ENCODE measurements at places on chromosomes 11 and 22.

DNA sequence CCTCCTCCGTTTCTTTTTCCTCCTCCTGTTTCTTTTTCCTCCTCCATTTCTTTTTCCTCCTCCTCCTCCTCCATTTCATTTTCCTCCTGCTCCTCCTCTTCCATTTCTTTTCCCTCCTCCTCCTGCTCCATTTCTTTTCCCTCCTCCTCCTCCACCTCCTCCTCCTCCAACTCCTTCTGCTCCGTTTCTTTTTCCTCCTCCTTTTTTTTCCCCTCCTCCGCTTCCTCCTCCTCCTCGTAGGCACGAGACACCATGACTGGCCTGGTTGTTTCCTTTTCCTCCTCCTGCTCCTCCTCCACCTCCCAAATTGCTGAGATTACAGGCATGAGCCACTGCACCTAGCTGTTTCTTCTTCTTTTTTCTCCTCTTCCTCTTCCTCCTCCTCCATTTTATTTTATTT, 25.6 kb upstream of the DRICH1 start:
- DNase-seq: no peak

DNA sequence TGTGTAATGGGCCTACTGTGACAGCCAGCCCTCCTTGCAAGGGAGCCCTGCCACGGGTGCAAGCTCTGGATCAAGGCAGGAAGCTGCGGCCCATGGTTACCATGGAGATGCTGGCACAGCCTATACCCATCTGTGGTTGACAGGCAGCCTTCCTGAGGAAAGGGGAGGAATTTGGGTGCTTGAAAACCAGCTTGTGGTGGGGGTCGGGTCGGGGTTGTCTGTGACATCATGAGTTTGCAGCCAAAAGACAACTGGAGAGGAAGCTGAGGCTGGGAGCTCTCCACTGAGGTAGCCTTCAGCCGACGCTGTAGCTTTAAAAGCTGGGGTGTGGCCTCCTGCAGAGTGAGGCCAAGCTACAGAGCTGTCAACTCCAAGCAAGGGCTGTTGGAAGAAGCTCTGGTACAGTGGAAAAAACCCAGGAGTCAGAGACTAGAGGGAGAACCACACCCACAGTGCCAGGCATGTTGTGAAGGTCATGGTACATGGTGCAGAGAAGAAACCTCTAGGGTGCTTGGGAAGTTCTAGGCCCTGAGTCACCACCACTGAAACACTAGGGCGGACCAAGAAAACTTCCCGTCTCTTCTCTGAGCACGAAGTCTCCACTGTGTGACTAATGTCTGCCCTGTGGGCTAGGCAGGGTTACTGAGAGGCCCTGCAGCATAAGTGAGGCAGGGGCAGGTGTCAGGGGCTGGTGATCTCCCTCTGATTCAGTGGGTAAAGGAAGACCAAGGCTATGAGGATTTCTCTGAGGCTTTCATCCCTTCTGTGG, 10.8 kb upstream of the LDHA start:
- DNase-seq: no peak

GRCh38 chr22:40627612-40628011, 8.9 kb downstream of the MRTFA start:
- DNase-seq: no peak

- DNase-seq: no peak
Observed at GRCh38 chr11:76605338-76606074, 65.0 kb downstream of the LRRC32 start.

DNA sequence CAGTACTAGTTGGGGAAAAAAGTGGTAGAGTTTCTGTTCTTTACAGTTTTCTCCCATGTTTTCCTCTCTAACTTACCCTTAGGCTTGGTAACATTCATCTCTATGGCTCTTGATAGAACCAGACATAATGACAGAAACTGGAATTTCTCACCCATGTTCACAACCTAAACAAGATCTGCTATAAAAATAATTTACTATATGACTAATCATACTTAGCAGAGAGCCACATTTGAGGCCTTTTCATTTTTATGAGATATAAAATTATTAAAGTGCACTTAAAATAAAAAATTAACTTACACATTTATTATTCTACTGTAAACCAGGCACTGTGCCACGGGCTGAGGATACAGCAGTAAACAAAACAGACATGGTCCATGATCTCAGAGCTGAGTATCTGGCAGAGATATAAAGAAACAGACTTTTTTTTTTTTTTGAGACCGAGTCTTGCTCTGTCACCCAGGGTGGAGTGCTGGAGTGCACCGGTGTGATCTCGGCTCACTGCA, 98.1 kb downstream of the GAB2 start:
- no peak for DNase-seq

- no peak for DNase-seq
Observed at GRCh38 chr11:120308081-120308480, 17.0 kb upstream of the TLCD5 start.

GRCh38 chr11:116716621-116717020, 56.2 kb downstream of the BUD13 start:
- DNase-seq: no peak

- no peak for DNase-seq
Observed at GRCh38 chr22:21861264-21861848, 6.1 kb downstream of the MAPK1 start.

- DNase-seq: peak; percentile 78
Observed at GRCh38 chr11:77819921-77820564, 479 bp downstream of the RSF1 start.

DNA sequence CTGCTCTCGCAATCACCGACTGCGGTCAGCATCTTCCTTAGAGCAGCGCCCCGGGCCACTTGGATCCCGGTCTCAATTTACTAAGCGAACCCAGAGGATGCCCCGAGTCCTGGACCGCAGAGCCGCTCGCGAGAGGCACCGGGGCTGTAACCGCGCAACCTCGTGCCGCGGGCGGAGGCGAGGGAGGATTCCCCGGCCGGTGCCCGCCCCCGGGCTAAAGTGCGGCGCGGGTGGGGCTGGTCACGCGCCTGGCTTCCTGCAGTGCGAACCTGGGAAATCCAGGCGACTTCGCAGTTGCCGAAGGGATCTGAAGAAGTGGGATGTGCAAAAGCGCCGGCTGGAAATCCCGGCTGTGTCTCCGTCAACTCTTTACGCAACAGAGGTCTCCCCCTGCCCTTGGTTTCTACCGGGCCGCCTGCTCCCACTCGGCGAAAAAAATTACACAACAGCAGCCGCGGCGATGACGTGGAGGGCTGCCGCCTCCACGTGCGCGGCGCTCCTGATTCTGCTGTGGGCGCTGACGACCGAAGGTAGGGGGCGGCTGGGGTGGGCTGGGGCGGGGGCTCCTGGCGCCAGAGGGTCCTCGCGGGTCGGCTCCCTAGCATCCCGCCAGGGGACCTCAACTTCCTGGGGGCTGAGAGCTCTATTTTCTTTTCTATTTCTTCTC, at the start of gene NCR3LG1:
Gene NCR3LG1, plus strand, starts transcription at position 291 of the 667 bp plus-strand sequence. Its CDS starts 170 bp downstream, at position 461.
- peak; percentile 73 for DNase-seq

Data from NCI-H146 (cell line).